ENCODE measurements at places on chromosomes 12 and 14.

GRCh38 chr14:105317546-105317945 lies 3.0 kb downstream of the PACS2 start:
- DNase-seq, result no peak

GRCh38 chr14:99602054-99602787 lies 1.8 kb downstream of the CCDC85C start:
- no peak for DNase-seq

DNA sequence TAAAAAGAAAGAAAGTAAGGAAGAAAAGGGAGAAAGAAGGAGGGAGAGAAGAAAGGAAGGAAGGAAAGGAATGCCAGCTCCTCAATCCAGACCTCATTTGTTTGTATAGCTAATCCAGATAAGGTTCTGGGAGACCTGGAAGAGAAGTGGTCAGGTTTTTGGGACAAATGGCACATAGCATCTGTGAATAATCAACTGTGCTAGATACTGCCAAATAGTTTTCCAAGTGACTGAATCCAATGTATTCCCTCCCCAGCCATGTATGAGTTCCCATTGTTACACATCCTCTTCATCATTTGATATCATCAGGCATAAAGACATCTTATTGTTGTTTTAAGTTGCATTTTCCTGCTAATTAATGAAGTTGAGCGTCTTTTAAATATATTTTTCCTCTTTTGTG lies 18.6 kb upstream of the PTGR2 start:
- no peak for DNase-seq

DNA sequence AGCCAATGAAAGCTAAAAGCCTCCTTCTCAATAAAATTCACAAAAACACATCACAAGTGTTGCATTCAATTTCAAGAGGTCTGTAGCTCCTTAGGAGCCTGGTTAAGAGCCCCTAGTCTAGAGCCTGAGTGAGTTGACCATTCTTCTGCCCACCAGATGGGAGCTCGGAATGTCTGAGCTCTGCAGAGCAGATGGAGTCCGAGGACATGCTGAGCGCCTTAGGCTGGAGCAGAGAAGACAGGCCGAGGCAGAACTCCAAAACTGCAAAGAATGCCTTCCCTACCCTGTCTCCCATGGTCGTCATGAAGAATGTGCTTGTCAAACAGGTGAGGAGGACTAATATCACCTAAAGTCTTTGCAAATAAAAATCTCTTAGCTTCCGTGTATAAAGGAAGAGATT lies 11.6 kb downstream of the CIPC start:
- DNase-seq, result no peak

DNA sequence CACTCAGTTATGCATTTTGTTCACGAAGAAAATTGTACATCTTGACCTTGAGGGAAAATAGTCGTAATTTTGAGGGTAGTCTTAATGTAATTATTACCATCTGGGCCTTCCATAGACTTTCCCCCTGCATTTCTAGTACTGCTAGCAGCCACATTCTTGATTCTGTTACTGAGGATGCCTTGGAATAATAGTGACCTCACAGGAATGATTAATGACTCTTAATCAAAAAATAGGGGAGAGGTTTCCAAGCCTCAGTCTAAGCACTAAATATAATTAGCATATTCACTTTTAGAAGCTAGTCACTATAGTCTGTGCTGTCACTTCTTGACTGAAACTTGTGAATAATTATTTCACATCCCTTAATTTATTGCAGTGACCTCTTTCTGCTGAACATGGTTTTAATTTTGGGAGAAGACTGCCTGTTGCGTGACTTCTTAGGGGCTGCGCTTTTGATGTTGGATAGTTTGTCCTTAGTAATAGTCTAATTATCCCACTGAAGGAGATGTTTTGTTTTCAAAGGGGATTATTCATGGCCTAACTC lies 400.5 kb downstream of the ADAMTS20 start:
- DNase-seq, result no peak

GRCh38 chr12:131591714-131592709 lies 118.9 kb upstream of the SFSWAP start:
- DNase-seq, result no peak

GRCh38 chr12:4228122-4228580 lies 45.4 kb upstream of the CCND2 start:
- no peak for DNase-seq

DNA sequence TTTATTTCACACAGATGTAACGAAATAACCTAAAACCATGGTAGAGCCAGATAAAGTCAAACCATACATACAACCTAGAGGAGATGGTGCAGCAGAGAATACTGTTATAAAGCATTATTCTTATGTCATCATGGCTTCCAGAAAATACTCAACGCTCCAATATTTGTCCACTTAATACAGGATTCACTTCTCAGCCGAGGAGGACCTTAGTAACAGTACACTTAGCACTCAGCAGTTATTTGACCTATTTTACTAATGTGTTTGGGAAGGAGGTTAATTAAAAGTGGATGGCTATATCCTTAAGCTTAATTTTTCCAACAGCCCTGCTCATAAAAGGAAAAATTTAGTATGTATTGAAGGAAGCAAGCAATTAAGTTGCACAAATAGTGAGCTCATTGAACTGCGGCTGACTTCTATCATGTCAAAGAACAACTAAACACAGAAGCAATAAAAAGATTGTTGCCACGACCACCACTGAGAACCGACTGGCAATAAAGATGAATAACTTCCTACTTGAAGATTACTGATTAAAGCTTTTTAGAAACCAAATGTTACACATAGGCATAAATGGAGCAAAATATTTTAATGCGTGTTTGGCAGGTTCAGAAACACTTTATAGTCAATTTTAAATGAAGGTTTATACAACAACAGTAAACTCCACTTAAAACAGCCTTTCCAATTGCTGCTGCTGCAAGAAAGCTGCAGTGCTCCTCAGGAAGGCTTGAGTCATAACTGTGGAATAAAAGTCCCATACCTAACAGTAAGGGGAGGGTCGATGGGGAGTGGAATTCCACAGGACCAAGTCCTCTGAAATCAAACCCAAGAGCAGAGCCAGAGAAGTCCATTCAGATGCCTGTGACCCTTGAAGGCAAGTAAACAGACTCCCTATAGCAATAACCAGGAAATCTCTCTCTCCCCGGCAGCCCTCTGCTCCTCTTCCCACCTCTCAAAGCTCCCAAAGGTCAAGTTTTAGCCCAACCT lies 218.9 kb upstream of the CDKN3 start:
- no peak for DNase-seq

GRCh38 chr12:112901271-112901670 lies 5.5 kb upstream of the OAS1 start:
- DNase-seq, result no peak

DNA sequence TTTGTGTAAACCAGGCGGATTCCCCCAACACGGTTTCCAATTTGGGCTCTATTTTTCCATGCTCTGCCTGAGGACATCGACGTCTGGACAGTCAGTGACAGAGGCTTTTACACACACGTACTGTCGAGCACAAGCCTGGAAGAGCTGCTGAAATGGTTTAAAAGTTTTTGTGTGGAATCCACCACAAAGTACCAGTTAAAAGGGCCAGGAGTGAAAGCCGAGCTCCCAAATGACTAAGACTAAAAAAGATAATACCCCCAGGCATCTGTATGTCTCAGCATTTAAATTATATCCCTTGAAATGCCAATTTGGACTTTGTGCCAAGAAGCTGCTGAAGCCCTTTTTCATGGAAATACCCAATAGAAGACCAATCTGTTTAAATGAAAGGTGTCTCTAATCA lies 173.2 kb downstream of the EGLN3 start:
- DNase-seq, result no peak

- no peak for DNase-seq
Observed at GRCh38 chr12:114894076-114894475, 210.1 kb upstream of the TBX3 start.

GRCh38 chr12:117452112-117452511 lies 90.7 kb upstream of the NOS1 start:
- no peak for DNase-seq

- DNase-seq, result no peak
Observed at GRCh38 chr12:117525766-117526165, 164.3 kb upstream of the NOS1 start.

DNA sequence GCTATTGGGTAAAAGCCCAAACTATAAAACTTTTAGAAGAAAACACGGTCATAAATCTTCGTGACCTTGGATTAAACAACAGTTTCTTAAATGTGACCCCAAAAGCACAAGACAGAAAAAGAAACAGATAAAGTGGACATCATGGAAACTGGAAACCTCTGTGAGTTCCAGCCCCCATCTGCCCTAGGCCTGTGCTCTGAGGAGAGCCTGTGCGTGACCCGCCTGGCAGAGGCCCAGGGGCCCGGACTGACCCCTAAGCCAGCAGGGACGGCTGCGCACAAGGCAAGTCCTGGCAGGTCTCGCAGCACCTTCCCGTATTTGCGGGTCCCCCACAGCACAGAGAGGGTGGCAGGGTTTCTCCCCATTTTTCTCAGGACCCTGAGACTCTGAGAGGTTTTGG lies 76.0 kb downstream of the CHGA start:
- DNase-seq, result no peak

DNA sequence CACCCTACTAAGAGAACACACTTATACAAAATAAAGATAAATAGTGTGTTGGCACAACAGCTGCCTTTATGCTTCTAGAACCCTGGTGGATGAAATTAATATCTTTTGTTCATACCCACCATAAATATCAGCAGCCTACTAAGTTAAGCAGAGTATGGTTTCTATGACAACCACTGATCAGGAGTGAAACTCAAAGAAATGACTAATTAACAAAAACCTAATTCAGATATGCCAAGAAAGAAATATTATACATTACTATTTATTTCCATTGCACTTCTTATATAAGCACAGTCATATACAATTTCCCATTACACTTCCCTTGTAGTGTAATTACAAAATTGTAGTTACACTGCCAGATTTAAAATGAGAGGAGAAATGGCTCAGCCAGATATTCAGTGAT lies 164.1 kb upstream of the CDKN3 start:
- DNase-seq, result no peak

DNA sequence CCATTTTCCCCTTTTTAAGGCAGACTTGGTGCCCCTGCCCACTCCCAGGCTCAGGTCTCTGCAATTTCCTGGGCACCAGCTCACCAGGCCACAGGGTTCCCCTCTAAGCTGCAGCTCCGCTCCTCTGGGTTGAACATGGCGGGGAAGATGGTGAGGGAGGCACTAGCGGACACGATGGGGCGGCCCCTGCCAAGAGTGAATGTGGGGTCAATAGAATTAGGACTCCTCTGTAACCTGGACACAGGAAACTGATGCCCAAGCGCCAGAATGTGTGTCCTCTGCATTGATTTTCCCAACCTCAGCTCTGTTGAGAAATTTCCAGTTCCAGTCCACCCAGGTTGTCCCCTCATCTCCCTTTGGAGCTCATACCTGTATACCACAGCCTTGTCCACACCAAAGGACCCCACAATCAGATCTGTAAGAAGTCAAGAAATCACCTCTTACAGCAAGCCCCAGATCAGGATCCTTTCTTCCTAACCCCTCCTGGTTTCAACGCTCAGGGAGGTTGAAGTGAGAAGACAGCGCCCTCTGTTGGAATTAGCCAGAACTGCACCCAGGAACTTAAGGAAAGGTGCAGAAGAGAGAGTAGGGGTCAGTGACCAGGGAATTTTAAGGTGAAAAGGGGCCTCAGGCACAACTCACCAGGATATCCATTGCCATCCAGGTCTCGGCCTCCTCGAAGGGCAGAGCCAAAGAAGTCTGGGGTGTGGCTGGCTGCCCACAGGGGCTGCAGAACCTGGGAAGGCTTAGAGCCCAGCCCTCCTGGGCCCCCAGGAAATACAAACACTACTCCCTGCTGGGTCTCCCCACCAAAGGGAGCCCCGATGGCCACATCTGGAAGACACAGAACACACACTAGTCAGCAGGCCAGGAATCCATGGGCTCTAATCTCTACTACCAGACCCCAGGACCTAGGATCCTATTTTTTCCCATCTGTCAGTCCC lies 14.7 kb downstream of the ITGA5 start:
- DNase-seq, result peak; percentile 31

- DNase-seq, result peak; percentile 92
Observed at GRCh38 chr14:72962829-72963312, 36.6 kb downstream of the DCAF4 start.

GRCh38 chr14:58082011-58082410 lies 70.0 kb downstream of the ARMH4 start:
- DNase-seq, result no peak

DNA sequence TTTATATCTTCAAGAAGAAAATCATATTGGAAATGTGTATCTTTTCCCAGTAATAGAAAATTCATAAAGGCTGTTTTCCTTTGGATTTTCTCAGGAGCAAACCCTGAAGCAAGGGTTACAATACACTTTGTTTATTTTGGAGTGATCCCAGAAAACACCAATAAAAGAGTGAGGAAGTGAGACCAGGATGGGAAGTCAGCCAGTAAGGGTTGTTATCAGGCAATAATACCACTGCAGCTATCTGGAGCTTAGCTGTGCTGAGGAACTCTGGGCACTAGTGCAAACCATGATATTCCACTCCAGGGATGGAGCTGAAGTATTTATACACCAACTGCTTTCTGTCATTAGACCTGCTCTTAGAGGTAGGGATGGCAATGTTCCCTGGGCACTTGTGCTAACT lies 1002.3 kb downstream of the FLRT2 start:
- DNase-seq, result no peak

- no peak for DNase-seq
Observed at GRCh38 chr12:27967551-27968054, 4.9 kb downstream of the PTHLH start.

GRCh38 chr12:4356041-4356327 lies 23.5 kb downstream of the FGF23 start:
- peak; percentile 41 for DNase-seq

DNA sequence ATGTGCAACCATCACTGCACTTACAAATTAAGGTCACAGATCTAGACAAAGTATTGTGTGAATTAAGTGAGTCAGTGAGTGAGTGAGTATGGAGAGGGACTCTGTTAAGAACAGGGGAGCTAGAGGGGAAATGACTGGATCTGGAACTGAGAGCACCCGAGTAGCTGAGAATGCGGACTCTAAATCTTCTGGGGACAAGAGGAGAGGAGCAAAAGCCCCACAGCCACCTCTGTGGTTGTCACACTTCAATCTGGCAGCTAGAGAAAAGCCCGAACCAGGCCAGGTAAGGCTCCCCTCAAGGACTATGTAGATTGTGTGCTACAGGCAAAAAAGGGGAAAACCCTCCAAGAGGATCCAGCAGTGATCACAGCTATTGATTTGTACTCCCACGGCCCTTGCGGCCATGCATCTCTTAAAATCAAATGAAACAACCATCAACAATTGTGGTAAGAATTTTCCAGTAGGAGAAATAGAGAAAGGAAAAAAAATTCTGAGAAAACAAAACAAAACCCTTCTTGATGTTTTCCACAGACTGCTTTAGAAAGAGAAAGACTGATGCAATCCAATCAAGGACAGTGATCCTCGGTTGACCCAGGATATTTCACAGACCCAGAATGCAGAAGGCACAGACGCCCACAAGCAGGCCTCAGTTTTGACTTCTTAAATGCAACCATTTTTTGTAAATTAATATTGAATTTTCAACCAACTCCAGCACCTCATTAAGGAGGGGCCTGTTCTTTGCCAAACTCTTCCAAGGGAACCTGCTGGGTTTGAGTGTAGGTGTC lies 109.6 kb downstream of the SLC38A6 start:
- DNase-seq, result no peak

DNA sequence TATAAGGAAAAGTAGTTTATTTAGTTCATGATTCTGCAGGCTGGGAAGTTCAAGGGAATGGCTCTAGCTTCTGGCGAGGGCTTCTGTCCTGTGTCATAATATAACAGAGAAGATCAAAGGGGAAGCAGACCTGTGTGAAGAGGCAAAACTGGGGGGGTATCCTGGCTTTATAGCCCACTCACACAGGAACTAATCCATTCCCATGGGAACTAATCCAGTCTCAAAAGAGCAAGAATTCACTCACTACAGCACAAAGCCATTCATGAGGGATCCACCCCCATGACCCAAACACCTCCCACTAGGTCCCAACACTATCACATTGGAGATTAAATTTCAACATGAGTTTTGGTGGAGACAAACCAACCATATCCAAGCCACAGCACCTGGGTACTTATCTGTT lies 6.9 kb downstream of the ALDH6A1 start:
- DNase-seq, result no peak

All from HCT116 (cell line).